ENCODE measurements at places on chromosomes 5 and 9.

DNA sequence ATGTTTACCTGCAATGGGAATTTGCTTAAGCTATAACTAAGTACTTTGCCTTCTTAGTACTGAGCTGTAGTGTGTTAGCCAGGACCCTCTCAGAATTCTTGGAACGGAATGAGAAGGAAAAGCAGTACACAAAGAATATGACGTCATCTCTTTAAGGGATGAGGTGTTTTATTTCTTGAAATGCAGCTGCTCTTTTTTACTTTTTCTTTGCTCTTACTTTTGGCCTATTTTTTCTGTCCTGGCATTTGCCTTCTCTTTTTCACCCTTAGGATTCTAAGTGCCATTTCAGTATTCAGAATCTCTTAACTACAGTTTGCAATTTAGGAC, 10.1 kb downstream of the KIF2A start:
- DNase-seq = peak; percentile 11

DNA sequence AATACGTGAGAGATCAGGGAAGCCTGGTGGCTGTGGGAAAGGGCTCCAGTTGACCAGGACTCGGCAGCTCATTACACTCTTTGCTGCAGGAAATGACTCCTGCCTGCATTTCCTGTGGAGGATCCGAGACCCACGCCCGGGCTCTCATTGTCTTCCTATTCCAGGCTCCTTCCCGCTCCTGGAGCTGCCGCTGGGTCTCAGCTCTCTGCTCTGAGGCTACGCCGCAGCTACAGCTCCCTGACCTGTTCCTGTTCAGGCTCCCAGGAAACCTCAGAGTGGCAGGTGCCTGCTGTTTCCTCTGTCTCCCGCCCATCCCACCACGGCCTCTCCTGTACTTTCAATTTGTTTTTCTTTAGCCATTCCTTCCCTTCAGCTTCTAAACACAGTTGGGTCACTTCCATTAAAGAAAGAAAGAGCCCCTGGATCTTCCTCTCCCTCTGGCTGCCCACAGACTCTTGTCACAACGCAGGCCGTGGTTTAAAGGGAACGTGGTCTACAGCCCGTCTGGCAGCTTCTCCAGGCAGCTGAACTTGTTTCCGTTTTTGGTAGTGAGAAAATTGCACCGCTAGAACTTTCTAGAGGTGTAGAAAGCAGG, 71.5 kb downstream of the IL6ST start:
- DNase-seq = peak; percentile 15

GRCh38 chr5:147309621-147310020, 74.8 kb downstream of the STK32A start:
- DNase-seq = no peak

GRCh38 chr9:133247632-133248031, 27.4 kb downstream of the ABO start:
- DNase-seq = no peak

GRCh38 chr5:151212406-151212798, 11.5 kb downstream of the CCDC69 start:
- no peak for DNase-seq

- DNase-seq = no peak
Observed at GRCh38 chr9:85452841-85453240, 288.9 kb downstream of the AGTPBP1 start.

DNA sequence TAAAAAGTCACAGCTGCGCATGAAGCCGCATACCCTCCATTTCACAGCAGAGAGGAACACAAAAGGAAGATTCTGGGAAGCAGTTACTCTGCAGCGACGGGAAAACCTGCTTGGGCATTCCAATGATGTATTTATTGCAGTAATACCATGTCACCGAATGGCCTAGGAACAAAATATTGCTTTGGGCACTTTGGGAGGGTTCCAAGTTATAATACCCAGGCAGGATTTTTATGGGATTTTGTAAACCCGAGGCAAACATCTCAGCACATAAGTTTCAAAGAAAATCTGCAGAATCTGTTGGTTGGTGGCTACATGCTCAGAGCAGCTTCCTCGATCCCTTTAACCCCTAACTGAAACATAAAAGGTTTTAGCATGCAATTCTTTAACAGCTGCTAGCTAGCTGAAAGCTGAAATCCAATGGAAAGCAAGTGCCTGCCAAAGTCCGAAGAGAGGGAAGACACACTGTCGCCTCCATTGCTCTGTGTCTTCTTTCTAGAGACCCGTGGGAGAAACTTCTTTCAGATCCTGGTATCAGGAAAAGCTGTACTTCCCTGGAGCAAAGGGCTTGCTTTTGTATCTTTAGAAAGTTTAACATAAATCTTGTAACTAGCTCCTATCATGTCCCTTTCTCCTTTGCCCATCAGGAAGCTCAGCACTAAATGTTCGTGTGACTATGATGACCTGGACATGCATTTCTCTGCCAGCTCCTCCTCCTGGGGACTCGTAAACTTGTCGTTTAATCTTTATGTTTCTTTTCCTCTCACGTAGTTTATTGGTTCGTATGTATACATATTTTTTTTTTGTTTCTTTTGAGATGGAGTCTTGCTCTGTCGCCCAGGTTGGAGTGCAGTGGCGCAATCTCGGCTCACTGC, 195.0 kb downstream of the MAPKAP1 start:
- no peak for DNase-seq

DNA sequence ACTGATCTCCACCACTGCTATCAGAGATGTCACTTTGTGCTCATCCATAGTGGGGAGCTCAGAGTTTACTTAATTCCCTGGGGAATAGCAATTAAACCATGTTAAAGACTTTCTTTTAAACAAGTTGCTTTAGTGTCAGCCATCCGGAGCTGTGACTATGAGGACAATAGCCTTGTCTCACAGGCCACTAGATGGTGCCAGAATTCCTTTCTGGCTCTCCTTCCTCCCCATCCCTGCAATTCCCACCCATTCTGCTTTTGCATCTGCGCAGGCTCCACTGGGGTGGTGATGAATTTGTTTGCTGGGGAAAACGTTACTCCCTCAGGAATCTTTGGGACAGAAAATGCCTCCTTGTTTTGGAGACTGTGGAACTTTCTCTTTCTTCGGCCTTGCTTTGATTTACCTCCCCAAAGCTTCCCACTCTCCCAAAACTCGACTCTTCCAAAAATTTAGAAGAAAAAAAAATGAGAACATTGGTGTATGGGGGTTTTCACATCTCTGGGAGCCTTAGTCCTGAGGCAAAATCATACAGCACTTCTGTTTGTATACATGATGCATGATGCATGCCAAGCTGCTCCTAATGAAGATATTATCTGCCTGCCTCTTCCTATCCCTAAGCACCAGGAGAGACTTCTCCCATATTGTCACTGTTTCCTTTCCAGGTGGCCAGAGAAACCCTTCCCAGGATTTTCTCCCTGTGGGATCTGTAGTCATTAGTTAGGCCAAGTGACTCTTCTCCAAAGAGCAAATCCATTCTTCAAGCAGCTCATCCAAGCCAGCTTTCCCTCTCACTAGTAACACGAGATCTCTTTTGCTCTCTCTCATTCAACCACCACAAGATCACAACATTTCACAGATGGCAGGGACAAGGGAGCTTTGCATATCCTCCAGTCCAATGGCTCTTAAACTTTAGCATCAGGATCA, 466.1 kb downstream of the TLR4 start:
- DNase-seq = peak; percentile 29

DNA sequence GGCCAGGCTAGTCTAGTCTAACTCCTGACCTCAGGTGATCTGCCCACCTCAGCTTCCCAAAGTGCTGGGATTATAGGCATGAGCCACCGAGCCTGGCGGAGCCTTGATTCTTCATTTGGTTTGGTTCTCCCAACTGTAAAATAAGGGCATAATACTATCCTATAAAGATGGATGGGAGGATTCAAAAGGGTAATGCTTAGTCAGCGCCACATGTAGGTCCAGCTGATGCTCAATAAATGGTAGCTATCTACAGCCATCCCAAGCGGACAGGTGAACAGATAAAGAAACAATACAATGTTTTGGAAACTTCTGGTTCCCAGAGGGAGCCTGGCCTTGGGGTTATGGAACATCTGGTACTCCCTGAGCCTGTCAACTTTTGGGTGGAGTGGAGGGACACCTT, 13.6 kb upstream of the SET start:
- DNase-seq = no peak
